Hematopoietic multipotent progenitor cell treated with erythropoietin and hydrocortisone succinate and interleukin-3 and kit ligand, for 15 days (in vitro differentiated cells): ENCODE measurements at places on chromosomes 16 and 17.
A peak's percentile ranks its signal among the peaks of the same experiment; 100 is the strongest.

GRCh38 chr16:19135201-19135842, 21.6 kb downstream of the ITPRIPL2 start:
- no peak for DNase-seq

- DNase-seq = no peak
These were observed 1.3 kb downstream of the TUBB3 start for GRCh38 chr16:89924297-89924924.

GRCh38 chr17:18315562-18315922, 449 bp downstream of the SMCR8 start:
- DNase-seq = no peak

GRCh38 chr17:35519439-35519838, 18.0 kb downstream of the SLFN12L start:
- no peak for DNase-seq

GRCh38 chr16:31016018-31016417, 5.6 kb upstream of the STX1B start:
- DNase-seq = no peak

DNA sequence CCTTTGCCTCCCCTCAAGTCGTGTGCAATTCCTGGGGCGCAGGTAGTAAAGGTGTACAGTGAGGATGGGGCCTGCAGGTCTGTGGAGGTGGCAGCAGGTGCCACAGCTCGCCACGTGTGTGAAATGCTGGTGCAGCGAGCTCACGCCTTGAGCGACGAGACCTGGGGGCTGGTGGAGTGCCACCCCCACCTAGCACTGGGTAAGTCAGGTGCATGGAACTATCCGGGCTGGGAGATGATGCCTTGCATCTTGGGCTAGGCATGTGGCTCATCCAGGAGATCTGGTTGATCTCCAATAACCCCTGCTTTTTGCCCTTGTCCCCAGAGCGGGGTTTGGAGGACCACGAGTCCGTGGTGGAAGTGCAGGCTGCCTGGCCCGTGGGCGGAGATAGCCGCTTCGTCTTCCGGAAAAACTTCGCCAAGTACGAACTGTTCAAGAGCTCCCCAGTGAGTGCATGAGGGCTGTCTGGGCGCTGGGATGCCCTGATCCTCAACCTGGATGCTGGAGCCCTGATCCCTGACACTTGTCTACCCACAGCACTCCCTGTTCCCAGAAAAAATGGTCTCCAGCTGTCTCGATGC, 5.2 kb downstream of the GRB7 start:
- no peak for DNase-seq

GRCh38 chr17:51685287-51685909, 425.1 kb downstream of the UTP18 start:
- no peak for DNase-seq

GRCh38 chr17:66655861-66656260, 179.1 kb upstream of the CACNG5 start:
- DNase-seq = no peak

GRCh38 chr16:48098472-48098871, 57.3 kb downstream of the ABCC12 start:
- no peak for DNase-seq

- no peak for DNase-seq
These were observed 4.9 kb upstream of the SOX9 start for GRCh38 chr17:72115781-72116525.

DNA sequence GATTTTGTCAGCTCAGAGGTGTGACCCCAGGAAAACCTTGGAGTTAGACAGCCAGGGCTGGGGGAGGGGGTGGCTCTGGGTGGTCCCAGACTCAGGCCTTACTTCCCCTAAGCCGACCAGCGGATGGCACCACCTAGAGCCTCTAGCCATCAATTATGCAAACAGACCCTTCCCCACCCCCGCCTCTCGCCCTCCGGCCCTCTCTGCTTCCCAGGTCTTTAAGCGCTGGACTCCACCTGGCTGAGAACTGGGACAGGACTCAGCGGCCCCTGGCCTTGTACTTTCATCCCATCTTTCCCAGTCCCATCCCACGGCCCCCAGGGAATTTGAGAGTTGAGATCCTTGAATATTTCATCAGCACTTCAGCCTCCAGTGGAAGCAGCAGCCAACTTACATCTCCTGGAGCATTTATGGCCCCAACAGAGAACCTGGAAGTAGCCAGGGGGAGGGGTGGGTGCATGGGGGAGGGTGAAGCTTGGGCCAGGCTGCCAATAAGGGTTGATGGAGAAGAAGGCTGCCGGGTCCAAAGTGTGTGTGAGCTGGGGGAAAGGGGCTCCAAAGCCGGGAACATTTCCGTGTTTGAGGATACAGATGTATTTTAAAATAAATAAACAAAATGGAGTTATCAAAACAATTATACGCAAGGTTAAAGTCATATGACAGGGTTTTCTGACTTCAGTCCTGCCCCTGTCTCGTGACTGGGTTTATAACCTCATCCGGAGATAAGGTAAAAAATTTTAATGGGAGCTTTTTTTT, 7.5 kb upstream of the JUP start:
- no peak for DNase-seq

DNA sequence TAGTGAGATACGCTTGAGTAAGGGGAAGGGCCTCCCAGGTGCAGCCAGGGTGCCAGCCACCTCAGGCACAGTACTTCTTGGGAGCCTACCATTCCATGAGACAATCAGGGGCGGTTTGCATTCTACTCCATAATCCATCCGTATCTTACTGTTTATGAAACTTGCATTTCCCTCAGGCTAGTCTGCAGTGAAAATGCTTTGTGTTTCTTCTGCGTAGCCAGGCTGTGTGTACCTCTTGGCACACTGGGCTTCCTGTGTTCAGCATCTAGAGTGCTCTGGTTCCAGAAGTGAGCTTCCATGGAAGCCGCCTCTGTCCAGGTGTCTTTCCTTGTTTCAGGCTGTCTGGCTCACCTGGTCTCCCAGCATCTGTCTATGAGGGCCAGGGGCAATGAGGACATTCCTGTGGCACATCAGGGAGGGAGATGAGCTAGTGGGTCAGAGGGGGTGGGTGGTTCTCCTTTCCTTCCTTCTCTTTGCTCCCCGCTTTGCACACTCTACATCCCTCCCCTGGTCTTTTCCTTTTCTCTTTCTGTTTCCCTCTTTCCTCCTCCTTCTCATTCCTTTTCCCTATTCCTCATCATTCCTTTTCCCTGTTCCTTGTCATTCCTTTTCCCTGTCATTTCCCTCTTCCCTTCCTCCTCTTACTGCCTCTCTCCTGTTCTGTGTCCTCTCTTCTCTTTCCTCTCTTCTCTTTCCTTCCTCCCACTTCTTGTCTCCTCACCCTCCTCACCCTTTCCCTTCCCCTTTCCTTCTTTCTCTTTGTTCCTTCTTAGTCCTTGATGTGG, 386.5 kb downstream of the CPPED1 start:
- no peak for DNase-seq

DNA sequence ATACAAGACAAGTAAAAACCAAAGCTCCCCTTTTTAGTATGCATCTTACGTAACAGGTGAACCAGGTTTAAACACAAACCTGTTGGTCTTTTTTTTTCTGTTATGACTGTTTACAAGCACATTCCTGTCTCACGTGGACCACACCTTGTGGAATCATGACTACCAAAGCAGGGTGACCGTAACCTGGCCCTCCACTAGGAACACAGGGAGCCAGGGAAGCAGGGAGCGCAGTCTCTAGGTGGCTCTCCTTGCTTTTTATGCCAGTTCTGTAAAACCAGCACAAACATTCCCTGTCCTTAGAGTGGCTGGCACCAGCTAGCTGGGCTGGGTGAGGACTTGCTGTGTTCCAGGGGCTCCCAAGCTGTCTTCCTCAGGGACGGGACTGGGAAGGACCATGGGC, 44.1 kb downstream of the DDX19A start:
- DNase-seq = no peak

DNA sequence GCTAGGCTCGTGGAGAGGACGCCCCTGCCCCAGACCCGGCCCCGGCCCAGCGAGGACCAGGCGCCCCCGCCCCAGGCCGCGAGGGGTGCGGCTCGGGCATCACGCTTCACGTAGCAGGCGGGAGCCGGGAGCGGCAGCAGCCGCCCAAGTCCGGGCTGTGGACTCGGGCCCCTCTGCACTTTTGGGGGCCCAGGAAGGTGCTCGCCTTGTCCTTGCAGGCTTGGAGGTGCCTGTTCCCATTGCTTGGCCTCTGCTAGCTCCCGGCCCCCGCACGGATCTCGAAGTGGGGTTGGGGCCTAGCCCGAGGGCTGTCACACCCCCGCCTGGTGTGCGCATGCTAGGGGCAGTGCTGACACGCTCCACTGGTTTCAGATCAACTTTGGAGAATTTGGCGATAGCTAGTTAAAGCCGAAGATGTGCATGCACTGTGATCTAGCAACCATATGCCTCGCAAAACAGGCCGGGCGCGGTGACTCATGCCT, 55.7 kb downstream of the WSB1 start:
- no peak for DNase-seq

- no peak for DNase-seq
These were observed 5.2 kb downstream of the IL21R start for GRCh38 chr16:27407133-27407532.

DNA sequence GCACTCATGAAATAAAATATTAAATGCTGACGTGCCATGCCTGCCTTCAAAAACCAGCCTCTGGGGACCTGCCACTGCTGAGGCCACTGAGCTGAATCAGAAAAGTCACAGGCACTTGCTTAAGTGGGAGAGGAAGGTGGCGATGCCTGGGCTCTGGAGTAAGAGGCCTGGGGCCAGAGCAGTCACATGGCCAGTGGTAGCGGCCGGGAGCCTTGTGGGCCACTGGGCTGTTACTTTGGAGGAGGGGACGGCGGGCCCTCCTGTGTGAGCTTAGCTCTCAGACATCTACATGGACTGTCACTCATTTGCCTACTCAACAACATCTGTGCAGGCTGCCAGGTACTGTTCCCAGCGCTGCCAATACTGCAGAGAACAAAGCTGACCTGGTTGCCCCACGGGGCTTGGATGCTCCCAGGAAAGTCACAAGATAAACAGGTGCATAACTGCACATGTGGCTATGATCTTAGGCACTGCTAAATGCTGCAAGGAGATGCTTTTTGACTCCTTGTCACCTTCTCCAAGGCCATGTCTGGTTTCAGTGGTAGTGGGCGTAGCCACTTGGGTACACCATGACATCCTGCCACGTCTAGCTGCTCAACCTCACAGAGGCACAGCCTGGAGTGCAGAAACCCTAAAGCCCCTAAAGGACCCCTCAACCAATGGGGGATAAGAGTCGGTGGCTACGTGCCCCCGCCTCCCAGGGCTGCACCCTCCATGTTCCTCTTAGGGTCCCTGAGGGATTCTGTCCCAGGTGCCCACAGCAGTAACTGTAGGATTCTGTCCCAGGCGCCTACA, 11.6 kb downstream of the COTL1 start:
- no peak for DNase-seq

- no peak for DNase-seq
These were observed 45.6 kb downstream of the MAF start for GRCh38 chr16:79554912-79555311.

- no peak for DNase-seq
These were observed 20.7 kb upstream of the MNT start for GRCh38 chr17:2421315-2422147.

- no peak for DNase-seq
These were observed 356.6 kb upstream of the XYLT1 start for GRCh38 chr16:17827313-17827712.

DNA sequence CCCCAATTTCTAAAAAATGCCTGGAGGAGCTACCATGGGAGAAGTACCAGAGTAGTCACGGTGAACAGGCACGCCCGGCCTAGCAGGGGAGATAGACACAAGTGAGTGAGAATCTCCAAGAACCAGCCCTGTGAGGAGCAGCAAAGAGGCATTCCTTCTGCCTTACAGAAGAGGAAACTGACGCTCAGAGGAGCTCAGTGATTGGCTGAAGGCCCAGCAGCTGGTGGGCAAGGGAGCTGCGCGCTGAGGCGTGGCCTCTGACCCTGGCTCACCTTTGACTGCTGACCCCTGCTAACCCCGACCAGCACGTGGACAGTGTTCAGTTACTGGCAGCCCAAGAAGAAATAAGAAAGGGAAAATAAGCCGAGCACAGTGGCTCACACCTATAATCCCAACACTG, 1.8 kb downstream of the C16orf96 start:
- DNase-seq = no peak

- peak; percentile 24 for DNase-seq
These were observed 12.7 kb upstream of the FAM20A start for GRCh38 chr17:68613739-68614298.

- no peak for DNase-seq
These were observed 203.4 kb upstream of the FOXF1 start for GRCh38 chr16:86306811-86307513.

DNA sequence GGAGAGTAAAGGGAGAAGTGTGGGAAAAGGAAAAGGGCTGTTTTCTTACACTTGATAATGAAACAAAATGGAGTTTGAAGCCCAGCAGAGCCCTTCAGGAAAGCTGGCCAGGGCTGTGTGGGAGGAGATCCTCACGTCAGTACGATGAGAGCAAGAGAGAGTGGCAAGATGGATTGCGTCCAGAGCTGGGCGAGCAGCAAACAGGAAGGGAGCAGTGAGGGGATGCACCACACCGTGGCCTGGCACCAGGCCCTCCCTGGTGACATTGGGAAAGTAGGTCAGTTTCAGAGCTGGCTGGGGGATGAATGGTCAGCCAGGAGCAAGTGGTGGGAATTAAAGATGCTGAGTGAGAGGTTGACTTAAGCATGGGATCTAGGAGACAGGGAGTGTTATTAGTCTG, 273.6 kb downstream of the GRIN2A start:
- no peak for DNase-seq

DNA sequence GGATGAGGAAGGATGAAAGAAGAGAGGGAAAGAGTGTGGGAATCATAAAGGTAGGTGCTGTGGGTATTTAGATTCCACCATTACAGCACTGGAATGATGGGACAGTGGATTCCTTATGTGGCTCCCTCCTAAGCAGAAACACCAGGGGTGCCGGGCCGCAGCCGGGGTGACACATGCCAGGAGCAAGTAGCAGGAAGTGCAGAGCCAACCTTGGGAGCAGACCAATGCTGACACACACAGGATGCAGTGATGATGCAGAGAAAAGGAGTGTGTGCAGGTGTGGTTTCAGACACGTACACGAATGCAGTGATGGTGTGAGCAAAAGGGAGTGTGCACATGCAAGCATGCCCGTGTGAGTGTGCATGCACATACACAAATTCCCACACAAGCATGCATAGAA, 338.0 kb downstream of the SLC39A11 start:
- DNase-seq = no peak

DNA sequence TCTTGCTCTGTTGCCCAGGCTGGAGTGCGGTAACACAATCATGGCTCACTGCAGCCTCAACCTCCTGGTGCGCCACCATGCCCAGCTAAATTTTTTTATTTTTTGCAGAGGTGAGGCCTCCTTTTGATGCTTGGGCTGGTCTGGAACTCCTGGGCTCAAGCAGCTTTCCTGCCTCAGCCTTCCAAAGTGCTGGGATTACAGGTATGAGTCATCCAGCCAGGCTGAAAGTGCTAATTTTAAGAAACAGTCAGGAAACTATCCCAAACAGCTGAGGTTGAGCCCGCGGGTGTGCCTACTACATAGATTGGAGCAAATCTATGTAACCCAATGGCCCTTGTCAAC, 738 bp upstream of the XPO6 start:
- DNase-seq = no peak

- no peak for DNase-seq
These were observed 5.3 kb upstream of the HS3ST6 start for GRCh38 chr16:1923299-1924034.

- DNase-seq = no peak
These were observed 7.3 kb upstream of the GAS7 start for GRCh38 chr17:10205549-10206185.
